Endothelial cell of umbilical vein (primary cell): ENCODE measurements at places on chromosomes 7 and 10. TPM values are rescaled to one million over a fixed set of nuclear protein-coding genes. Genes with fewer than 3 reads are reported as not detected.

DNA sequence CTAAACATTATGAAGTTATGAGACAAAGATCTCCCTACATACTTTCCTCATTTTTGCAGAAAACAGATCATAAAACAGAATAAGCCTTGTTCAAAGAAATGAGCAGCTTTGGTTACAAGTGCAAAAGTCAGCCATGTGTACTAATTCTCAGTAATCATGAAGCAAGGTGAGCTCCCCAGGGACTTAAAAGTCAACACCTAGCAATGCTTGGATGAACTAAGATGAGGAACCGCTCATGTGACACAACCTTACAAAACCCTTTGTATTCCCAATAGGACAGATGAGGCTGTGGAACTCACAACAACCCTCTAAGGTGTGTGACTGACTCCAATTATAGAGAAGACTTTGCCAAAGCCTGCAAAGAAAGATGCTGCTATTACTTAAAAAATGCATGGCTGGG is 154.5 kb downstream of the SLC25A13 start:
- DNase-seq, result no peak
- no peak overlapping the region for H3K27ac ChIP-seq
- H3K4me1 ChIP-seq, result peaks cover 9% of the 10 kb centered on the region

GRCh38 chr10:5600908-5601307 is 65.5 kb downstream of the ASB13 start:
- H3K4me1 ChIP-seq, result peaks cover 10% of the 10 kb centered on the region
- no peak for DNase-seq
- H3K27me3 ChIP-seq, result no peaks in the 10 kb centered on the region
- no peaks in the 10 kb centered on the region for H3K36me3 ChIP-seq

- no peak overlapping the region for H3K4me3 ChIP-seq
- no peaks in the 10 kb centered on the region for H3K27me3 ChIP-seq
- no peak for DNase-seq
- H3K36me3 ChIP-seq, result no peaks in the 10 kb centered on the region
- H3K4me1 ChIP-seq, result no peaks in the 10 kb centered on the region
- no peak overlapping the region for H3K27ac ChIP-seq
Measured at GRCh38 chr10:98378722-98379121, 36.3 kb downstream of the PYROXD2 start.

C10orf67 gene
- total RNA-seq, result not detected in 2 replicates
